Activated CD8-positive, alpha-beta memory T cell treated with anti-CD3 and anti-CD28 coated beads for 1 hour (primary cell): ENCODE measurements at places on chromosomes 6 and 20.

- DNase-seq: no peak
Measured at GRCh38 chr20:22921595-22922421, 113.3 kb upstream of the SSTR4 start.

GRCh38 chr6:138844192-138844591 lies 48.3 kb downstream of the ECT2L start:
- no peak for DNase-seq

GRCh38 chr6:122569230-122569771 lies 40.9 kb upstream of the PKIB start:
- DNase-seq: no peak

DNA sequence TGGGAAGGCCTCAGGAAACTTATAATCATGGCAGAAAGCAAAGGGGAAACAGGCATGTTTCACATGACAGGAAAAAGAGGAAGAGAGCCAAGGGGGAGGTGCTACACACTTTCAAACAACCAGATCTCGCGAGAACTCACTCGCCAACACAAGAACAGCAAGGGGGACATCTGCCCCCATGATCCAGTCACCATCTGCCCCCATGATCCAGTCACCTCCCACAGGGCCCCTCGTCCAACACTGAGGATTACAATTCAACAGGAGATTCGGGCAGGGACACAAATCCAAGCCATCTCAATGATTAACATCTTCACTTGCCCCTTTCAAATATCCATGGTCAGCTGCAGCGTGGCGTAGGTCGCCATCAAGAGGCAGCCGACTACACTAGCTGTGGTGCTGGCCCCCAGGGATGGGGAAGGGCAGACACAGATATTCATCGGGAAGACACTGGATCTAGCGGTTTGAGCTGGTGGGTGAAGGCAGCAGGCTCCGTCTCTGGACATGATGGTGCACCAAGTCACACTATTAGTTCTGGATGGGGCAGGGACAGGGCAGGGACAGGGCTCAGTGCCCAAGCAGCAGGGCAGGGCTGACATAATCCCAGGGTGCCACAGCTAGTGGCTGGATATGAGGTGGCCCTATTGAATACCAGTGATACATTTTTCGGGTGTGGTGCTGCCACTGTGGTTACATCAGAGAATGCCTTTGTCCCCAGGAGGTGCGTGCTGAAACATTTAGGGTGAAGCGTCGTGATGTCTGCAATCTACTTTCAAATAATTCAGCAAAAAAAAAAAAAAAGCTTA lies 31.6 kb downstream of the TUBB2B start:
- DNase-seq: no peak

GRCh38 chr20:57638173-57638894 lies 18.1 kb upstream of the ZBP1 start:
- no peak for DNase-seq

DNA sequence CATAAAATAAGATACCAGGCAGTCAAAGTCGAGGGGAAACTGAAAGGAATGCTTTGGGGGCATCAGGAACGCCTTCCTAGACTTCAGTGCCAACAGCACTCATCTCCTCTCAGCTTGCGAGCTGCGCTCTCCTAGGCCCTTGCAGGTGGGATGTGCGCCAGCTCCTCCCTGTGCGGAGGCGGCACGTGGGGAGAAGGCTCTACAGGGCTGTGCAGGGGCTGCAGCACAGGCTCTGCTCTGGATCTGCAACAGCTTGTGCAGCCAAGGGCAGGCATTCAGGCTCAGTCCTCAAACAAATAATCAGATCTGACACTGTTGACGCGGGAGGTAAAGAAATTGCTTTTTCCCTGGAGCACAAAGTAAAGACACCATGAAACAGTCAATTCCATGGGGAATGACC lies 144.8 kb downstream of the TTLL2 start:
- DNase-seq: no peak

DNA sequence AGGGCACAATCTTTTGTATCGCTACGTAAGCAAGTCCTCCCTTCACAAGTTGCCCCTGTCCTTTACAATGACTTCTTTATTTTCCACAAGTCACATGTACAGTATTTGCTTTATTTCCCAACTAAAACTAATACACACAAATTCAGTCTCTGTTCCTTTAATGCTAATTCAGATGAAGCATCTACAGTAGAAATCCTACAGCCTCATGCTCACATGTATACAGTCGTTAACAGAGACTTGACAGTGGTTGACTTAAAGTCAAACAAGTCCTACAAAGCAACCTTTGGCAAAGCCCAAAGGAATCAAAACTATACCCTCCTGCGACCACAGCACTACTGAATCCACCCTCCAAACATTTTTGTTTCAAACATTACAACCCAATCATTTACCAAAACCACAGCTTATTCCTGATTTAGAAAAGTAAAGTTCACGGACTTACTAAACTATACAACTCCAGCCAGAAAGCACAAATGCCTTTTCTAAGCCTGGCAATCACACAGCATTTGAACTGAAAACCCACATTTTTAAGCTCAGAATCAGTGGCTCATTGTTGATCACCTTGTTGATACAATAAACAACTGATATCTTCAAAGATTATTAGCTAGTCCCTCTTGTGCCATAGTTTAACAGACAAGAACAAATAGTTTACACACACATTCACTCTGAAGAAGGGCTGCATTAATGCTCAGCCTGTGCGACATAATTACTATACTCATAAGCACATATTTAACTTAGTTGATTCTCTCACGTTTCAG lies 70.9 kb upstream of the NHSL1 start:
- DNase-seq: no peak
